ENCODE measurements at places on chromosomes 3 and 15. TPM values are rescaled to one million over a fixed set of nuclear protein-coding genes. Genes with fewer than 3 reads are reported as not detected.

Gene SAMMSON
- total RNA-seq: not detected

Gene CBLB
- total RNA-seq: 22.0 TPM

Gene TMEM212
- not detected for total RNA-seq

Gene SH2D7
- not detected for total RNA-seq

Gene TRPM1
- not detected for total RNA-seq

Gene PLAAT1
- 18.3 TPM for total RNA-seq

Gene RTP4
- not detected for total RNA-seq

Measured in frontal cortex (tissue), 4 donors.